A549 treated with Hydrocortisone at 1 μM for 4 hours (cell line): ENCODE measurements at places on chromosomes 16 and 17. TPM values are rescaled to one million over a fixed set of nuclear protein-coding genes. Genes with fewer than 3 reads are reported as not detected.

Gene SMIM5
- 0.59 to 1.1 TPM (median 0.89 TPM) in 5 replicates for total RNA-seq

Gene CCL8
- not detected in 5 replicates for total RNA-seq

Gene TTYH2
- total RNA-seq, result 1.7 to 2.3 TPM (median 2.0 TPM) in 5 replicates

Gene FNDC8
- total RNA-seq, result 0.06 to 0.16 TPM (median 0.08 TPM) in 5 replicates

Gene IRX5
- total RNA-seq, result 1.4 to 2.0 TPM (median 1.9 TPM) in 5 replicates

Gene CTF1
- total RNA-seq, result 0.16 to 0.32 TPM (median 0.18 TPM) in 5 replicates

Gene SUZ12
- total RNA-seq, result 19.9 to 33.5 TPM (median 25.4 TPM) in 5 replicates
